ENCODE measurements at places on chromosomes 13 and 19. TPM values are rescaled to one million over a fixed set of nuclear protein-coding genes. Genes with fewer than 3 reads are reported as not detected.

DNA sequence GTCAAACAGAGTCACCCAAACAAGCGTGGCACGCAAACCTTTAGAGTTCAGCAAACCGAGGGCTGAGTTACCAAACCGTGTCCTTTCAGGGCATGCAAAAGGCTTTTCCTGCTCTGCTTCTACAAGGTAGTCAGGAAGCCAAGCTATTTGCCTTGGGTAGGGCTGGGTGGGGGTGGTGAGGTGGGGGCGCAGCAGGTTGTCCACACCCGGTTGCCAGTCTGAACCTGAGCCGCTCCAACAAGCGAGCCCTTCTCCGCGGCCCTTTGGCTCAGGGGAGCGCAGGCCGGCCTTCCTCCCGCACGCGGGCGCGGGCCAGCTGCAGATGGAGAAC, 347 bp upstream of the CLDN10 start:
- H3K36me3 ChIP-seq, result no peaks in the 10 kb centered on the region
- DNase-seq, result no peak
- peaks cover 7% of the 10 kb centered on the region for H3K4me1 ChIP-seq
- H3K27ac ChIP-seq, result no peak overlapping the region
- peaks cover 18% of the 10 kb centered on the region for H3K27me3 ChIP-seq

CYP4F3 gene
- total RNA-seq, result not detected

POLR1D gene
- total RNA-seq, result 104 TPM

DNA sequence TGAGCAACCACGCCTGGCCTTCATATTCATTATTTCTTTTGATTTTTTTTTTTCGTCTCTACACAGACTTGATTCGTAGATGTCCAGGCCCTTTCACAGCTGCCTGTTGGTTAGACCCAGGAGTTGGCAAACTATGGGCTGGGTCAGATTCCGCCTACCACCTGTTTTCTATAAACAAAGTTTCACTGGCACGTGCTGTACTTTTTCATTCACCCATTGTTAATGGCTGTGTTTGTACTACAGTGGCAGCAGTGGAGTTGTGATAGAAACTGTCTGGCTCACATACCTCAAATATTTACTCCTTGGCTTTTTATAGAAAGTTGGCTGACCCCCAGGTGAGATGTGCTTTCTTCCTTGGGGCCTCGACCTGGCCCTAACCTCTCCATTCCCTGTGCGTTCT, 72.9 kb upstream of the TEX29 start:
- no peak overlapping the region for H3K4me3 ChIP-seq
- H3K36me3 ChIP-seq, result peaks cover 29% of the 10 kb centered on the region
- no peaks in the 10 kb centered on the region for H3K4me1 ChIP-seq
- H3K27me3 ChIP-seq, result no peaks in the 10 kb centered on the region
- no peak overlapping the region for H3K27ac ChIP-seq

- no peak for DNase-seq
- peaks cover 2% of the 10 kb centered on the region for H3K27me3 ChIP-seq
- H3K4me3 ChIP-seq, result no peak overlapping the region
- no peaks in the 10 kb centered on the region for H3K36me3 ChIP-seq
- H3K4me1 ChIP-seq, result no peaks in the 10 kb centered on the region
Measured at GRCh38 chr19:35034588-35035382, 4.5 kb downstream of the SCN1B start.

DNA sequence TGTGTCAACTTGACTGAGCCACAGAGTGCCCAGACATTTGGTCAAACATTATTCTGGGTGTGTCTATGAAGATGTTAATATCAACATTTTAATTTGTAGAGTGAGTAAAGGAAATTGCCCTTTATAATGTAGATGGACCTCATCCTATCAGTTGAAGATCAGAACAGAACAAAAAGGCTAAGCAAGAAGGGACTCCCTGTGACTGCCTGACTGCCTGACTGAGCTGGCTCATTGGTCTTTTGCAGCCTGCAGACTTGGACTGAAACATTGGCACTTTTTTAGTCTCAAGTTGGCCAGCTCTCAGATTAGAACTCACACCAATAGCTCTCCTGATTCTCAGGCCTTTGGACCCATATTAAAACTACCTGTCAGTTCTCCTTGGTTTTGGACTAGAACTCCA, 600.4 kb upstream of the SLITRK6 start:
- no peaks in the 10 kb centered on the region for H3K27me3 ChIP-seq
- no peaks in the 10 kb centered on the region for H3K36me3 ChIP-seq
- H3K4me1 ChIP-seq, result no peaks in the 10 kb centered on the region
- no peak for DNase-seq
- no peak overlapping the region for H3K27ac ChIP-seq
- H3K4me3 ChIP-seq, result no peak overlapping the region

GRCh38 chr13:50401049-50401505, 385.8 kb downstream of the KCNRG start:
- H3K4me1 ChIP-seq, result no peaks in the 10 kb centered on the region
- no peaks in the 10 kb centered on the region for H3K27me3 ChIP-seq
- no peak overlapping the region for H3K27ac ChIP-seq
- H3K36me3 ChIP-seq, result no peaks in the 10 kb centered on the region

DNA sequence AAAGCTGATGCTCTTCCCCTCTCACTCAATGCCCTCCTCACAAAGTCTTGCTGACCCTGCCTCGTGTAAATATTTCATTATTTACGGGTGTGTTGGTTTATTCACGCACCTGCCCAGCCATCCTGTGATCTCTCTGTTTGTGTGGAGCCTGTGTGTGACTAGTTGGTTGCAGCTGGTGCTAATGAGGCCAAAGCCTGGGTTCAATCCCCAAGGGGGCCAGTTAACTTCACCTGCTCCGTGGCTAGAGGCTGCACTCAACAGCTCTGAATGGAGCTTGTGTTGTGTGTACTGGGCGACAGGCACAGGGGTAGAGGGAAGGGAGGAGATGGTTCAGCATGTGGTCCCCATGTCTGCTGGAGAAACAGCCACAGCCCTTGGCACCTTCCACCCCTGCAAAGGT, 109.5 kb downstream of the DNAJC15 start:
- no peaks in the 10 kb centered on the region for H3K4me1 ChIP-seq
- H3K27me3 ChIP-seq, result no peaks in the 10 kb centered on the region
- no peaks in the 10 kb centered on the region for H3K36me3 ChIP-seq

ZNF723 gene
- total RNA-seq, result not detected

ZNF649 gene
- 8.3 TPM for total RNA-seq

DNA sequence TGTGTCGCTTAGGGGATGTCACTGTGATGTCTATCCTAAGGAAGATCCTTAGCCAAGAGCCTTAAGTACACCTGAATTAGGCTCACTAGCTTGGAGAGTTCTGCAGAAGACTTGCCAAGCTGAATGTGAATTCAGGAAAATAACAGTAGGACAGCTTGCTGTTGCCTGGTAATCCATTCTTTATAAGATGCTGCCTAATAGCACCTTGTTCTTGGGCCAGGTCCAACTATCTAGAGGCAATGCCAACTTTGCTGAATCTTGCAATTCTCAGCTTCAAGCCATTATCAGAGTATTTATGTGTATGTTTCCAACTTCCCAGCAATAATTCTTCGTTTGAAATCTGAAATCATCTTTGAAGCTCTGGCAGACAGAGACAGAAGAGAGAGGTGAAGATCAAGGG, 102.8 kb downstream of the PCDH17 start:
- no peaks in the 10 kb centered on the region for H3K4me1 ChIP-seq
- H3K36me3 ChIP-seq, result no peaks in the 10 kb centered on the region
- no peak for DNase-seq
- H3K27ac ChIP-seq, result no peak overlapping the region
- no peak overlapping the region for H3K4me3 ChIP-seq

DNA sequence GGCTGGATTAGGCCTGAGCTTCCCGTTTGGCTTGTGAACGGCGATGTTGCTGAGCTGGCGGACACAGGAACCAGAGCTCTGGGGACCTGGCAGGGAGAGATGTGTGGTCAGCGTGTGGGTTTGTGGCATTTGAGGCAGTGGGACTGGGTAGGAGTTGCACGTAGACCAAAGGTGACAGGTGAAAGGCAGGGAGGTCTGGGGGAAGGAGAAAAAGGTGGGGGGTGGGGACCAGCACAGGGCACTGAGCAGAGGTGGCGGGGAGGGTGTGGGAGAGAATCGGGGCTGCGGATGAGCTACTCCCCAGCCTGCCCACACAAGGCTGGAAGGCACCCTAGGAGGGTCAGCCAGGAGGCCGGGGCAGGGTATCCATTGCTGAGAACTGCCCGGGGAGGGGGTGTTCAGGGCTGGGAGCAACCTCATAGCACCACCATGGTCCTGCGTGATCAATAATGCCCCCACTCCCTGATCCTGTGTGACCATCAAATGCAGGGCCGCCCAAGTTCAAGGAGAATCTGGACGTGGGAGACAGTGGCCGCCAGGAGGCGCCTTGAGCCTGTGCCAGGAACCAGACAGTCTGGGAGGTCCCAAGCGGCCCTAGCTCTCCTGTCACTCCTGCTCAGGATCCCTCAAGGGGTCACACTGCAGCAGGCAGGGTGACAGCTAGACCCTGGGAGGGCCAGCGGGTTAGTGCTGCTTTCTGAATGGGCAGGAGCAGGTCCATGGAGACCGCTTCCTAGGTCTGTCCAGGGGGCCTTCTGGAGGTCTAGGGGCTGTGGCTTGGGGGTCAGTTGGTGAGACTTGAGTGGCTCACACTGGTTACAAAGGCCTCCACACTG, 12.8 kb upstream of the SELENOW start:
- no peak overlapping the region for H3K27ac ChIP-seq
- no peak overlapping the region for H3K4me3 ChIP-seq
- H3K27me3 ChIP-seq, result no peaks in the 10 kb centered on the region
- H3K36me3 ChIP-seq, result no peaks in the 10 kb centered on the region

- H3K4me1 ChIP-seq, result no peaks in the 10 kb centered on the region
- no peak overlapping the region for H3K27ac ChIP-seq
- DNase-seq, result no peak
- no peaks in the 10 kb centered on the region for H3K27me3 ChIP-seq
Measured at GRCh38 chr13:112831801-112832200, 137.2 kb upstream of the MCF2L start.

GRCh38 chr19:2869618-2870017, 2.5 kb downstream of the ZNF556 start:
- DNase-seq, result no peak
- H3K4me3 ChIP-seq, result no peak overlapping the region
- H3K36me3 ChIP-seq, result no peaks in the 10 kb centered on the region
- no peaks in the 10 kb centered on the region for H3K27me3 ChIP-seq
- no peak overlapping the region for H3K27ac ChIP-seq

DNA sequence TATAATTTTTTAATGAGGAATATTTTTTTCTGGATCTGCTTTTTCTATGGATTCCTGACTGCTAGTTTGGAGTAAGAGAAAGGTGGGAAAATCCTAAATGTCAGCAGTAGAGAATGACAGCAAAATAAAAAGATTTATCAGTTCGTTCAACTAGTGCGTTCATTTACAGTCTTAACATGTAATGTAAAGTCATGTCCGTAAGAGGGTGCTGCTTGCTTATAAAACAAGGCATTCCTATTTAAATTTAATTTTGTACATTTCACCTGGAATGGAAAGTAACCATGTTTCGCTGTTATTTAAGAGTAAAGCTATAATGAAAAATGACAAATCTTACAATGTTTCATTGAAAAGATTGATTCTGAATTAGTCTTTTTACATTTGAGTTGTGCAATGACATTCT, 76.6 kb downstream of the ZMYM2 start:
- no peaks in the 10 kb centered on the region for H3K27me3 ChIP-seq
- H3K4me3 ChIP-seq, result no peak overlapping the region
- H3K36me3 ChIP-seq, result peaks cover 35% of the 10 kb centered on the region
- DNase-seq, result peak; percentile 19

WDR87 gene
- total RNA-seq, result not detected

DNA sequence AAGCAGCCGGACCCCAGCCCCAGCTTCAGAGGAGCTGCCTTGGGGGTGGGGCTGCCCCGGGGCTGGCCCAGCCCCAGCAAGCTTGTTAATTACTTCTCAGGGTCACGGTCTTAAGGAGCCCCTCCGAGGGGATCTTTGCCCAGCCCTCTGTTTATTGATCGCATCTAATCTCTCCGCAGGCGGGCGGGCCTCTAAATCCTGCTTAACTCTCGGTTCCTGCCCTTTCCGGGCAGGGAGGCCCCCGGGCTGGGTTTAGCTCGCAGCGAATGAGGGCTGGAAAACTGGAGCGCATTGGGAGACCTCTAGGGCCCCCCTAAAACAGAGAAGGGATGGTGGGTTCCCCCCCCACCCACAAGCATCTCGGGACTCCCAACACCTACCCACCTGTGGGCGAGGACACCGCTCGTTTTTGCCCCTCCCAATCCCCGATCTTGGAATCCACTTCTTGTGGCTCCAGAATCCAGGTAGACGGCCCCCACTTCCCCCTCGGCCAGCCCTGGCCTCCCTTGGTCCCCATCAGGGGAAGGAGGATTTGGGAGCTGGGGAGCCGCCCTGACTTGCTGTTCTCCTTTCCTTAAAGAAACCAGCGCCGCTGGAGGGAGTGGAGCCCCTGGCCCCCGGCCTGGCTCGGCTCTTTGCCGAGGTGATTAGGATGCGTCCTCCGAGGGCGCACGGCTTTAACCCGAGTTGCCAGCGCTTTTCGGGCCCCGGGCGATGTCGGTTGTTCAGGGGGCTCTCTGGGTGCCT, 59.5 kb upstream of the ADGRL1 start:
- no peaks in the 10 kb centered on the region for H3K4me1 ChIP-seq
- peaks cover 22% of the 10 kb centered on the region for H3K27me3 ChIP-seq
- no peak overlapping the region for H3K4me3 ChIP-seq
- no peaks in the 10 kb centered on the region for H3K36me3 ChIP-seq
- no peak for DNase-seq
- H3K27ac ChIP-seq, result no peak overlapping the region

TEX29 gene
- total RNA-seq, result not detected

CPT1C gene
- 4.4 TPM for total RNA-seq

ONECUT3 gene
- not detected for total RNA-seq

- DNase-seq, result no peak
- H3K4me1 ChIP-seq, result no peaks in the 10 kb centered on the region
- H3K27me3 ChIP-seq, result no peaks in the 10 kb centered on the region
- no peak overlapping the region for H3K27ac ChIP-seq
- no peak overlapping the region for H3K4me3 ChIP-seq
Measured at GRCh38 chr13:75443356-75443958, 38.5 kb downstream of the TBC1D4 start.

ARHGAP33 gene
- 13.0 TPM for total RNA-seq

- no peaks in the 10 kb centered on the region for H3K36me3 ChIP-seq
- no peak overlapping the region for H3K4me3 ChIP-seq
- peaks cover 9% of the 10 kb centered on the region for H3K4me1 ChIP-seq
- peak; percentile 59 for DNase-seq
Measured at GRCh38 chr19:6769006-6769619, 1.9 kb upstream of the SH2D3A start.

DNA sequence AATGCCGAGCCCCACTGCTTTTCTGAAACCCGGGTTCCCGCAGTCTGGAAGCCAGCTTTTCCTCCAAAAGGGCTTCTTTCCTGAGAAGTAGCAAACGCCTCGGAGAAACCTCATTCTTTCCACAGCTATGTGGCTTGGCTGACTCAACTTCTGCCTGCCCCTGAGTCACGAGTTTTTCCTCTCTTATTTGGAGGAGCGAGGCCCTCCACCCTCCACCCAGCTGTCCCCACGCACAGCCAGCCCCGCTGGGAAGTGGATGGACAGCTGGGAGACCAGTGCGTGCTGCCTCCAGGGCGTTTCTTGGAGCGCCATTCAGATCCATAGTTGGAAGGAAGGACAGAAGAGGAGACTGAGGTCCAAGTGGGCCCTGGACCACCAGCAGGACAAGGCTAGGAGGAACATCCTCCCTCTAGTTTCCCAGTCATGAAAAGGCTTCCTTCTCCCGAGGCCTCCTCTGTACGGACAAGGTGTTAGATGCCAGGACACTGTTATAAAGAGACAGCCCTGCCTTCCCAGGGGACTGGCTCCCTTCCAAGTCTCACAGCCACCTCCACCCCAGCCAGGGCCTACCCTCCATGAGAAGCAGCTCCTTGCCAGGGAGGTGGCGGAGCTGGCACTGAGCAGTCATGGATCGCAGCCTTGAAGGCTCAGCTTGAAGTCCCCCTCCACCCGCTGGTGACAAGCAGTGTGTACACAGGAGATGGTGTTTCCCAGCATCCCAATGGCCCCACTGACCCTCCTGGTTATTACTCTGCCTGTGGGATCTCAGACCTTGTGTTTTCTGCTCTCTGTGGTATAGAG, 2.5 kb upstream of the PLEKHF1 start:
- peaks cover 4% of the 10 kb centered on the region for H3K36me3 ChIP-seq
- H3K4me3 ChIP-seq, result no peak overlapping the region
- no peaks in the 10 kb centered on the region for H3K27me3 ChIP-seq
- peak overlapping the region; percentile 63 for H3K27ac ChIP-seq

Measured in K562 (cell line).